Activated CD8-positive, alpha-beta T cell treated with anti-CD3 and anti-CD28 coated beads for 36 hours (primary cell): ENCODE measurements at places on chromosomes 5 and 9. TPM values are rescaled to one million over a fixed set of nuclear protein-coding genes. Genes with fewer than 3 reads are reported as not detected.

ADRA1B gene
- not detected for total RNA-seq

TMEM171 gene
- not detected for total RNA-seq

IRX1 gene
- total RNA-seq = not detected

MEF2C gene
- total RNA-seq = 0.27 TPM

GCNT4 gene
- total RNA-seq = 2.1 TPM

GLDC gene
- total RNA-seq = 1.3 TPM

CAMK4 gene
- total RNA-seq = 79.7 TPM

TNFAIP8 gene
- total RNA-seq = 141 TPM

IL3 gene
- total RNA-seq = 0.98 TPM

PDE6A gene
- total RNA-seq = not detected

PRPF4 gene
- total RNA-seq = 56.5 TPM

AHRR gene
- 26.3 TPM for total RNA-seq

LRRC19 gene
- total RNA-seq = not detected

ERAP2 gene
- 43.0 TPM for total RNA-seq

- DNase-seq = no peak
These were observed 49.0 kb downstream of the SGCD start for GRCh38 chr5:156375895-156376495.

DNA sequence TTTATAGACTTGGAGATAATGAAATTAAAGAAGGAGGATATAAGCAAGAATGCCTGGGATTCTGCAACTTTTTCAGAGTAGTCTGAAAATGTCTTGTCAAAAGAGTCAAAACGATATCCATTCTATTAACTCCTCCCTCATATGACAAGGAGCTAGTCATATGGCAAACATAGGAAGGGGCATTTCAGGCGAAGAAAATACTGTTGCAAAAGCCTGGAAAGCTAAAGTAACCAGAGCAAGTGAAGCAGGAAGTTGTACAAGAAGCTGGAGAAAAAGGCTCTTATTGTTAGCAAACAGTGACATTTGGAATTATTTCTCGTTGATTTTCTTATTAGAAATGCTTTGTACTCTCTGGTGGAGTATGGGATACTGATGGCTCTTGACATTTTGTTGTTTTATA, 94.0 kb upstream of the PTPRD start:
- DNase-seq = no peak

GRCh38 chr9:18324928-18325745, 148.8 kb upstream of the ADAMTSL1 start:
- no peak for DNase-seq

DNA sequence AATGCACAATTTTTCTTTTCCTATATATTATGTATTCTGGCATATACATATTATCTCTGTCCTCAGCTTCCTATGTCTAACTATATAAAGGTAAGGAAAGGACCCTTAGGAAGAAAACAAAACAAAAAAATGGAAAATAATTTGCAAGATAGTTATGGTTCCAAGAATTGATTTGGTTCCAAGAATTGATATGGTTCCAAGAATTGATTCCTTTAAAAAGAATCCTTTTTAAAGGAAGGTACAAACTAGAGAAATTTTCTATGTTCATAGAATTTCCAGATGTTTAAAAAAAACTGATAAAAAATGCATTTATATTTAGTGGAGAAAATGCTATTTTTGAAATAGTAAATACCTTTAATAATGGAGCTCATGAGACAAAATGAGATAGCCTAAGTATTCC, 12.1 kb downstream of the LYRM7 start:
- no peak for DNase-seq

DNA sequence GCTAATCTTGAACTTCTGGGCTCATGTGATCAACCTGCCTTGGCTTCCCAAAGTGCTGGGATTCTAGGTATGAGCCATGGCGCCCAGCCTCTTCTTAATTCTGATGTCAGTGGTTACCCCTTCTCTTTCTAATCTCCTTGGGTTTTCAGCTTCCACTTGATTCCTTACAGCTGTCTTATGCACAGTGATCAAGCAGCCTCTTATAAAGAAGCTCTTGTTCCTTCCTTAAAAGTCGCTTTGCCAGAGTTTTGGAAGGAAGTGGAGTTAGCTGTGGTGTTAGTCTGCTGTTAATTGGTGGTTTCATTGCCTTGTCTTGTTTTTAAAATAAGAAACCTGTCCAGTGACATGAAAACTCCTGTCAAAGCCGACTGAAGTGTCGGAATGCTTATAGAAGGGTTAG, 128.1 kb upstream of the CACNA1B start:
- DNase-seq = no peak

DNA sequence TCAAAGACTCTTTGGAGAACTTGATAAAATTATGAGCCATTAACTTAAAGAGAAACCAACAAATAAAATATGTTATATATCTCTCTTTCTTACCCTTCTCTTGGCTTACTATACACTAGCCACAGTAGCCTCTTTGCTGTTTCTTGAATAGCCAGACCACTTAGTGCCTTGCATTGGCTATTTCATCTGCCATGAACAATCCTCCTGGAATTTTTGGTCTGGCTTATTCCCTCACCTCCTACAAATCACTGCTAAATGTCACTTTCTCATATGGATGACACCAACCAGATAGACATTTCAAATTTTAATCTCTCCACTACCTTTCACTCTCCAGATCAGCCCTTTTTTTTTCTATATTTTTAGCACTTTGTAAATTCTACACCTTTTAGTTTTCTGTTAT, 1581.7 kb downstream of the EFNA5 start:
- no peak for DNase-seq

GRCh38 chr5:150511578-150512367, 3.8 kb downstream of the NDST1 start:
- DNase-seq = no peak

DNA sequence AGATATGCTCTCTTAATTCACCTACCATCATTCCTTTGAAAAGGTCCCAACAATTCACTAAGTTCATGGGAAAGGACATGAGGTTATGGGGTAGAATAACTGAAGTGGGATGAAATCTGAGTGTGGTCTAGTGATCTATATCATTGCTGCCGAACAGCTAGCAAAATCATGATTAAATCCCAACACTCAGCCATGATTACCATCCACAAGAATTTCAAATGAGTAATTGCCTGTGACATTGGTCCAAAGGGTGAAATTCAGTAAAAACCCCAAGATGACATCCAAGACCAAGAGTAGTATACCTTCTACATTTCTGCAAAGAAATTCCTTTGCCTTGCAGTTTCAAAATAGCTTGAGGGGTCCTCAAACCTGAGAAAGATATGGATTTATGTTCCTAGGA, 225.6 kb downstream of the SPOCK1 start:
- DNase-seq = no peak

DNA sequence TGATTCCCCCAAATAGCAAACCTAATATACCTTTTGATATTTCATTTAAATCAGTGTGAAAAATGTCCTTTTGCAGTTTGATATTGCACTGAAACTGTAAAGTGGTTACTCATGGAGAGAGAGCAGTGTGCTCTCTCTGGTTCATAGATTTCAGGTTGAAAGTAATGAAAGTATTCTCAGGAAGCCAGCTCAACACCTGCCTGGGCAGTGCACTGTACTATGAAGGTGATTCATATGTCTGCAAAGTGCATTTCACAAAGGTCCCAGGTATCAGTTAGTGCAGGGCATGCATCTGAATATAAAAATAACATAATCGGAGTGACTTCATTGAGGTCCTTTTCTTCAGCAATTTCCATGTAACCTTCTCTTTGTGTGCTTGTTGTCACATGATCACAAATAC, 274.3 kb downstream of the CDH18 start:
- no peak for DNase-seq

DNA sequence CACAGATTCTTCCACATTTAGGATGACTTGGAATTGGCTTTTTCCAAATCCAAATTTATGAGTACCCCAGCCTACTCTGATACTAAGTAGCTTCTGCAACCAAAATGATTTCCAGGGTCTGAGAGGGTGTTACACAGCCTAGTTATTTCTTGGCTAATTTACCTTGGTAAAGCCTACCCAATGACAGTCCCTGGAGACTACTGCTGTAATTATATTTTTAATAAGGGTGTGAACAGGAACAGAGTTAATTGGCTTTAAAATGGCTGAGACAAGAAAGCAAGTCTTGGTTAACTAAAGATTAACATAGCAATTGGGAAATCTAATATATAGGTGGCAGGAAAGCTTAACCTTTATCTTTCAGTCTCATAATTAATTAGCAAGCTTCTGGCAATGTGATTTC, 9.3 kb downstream of the PRLR start:
- DNase-seq = no peak

DNA sequence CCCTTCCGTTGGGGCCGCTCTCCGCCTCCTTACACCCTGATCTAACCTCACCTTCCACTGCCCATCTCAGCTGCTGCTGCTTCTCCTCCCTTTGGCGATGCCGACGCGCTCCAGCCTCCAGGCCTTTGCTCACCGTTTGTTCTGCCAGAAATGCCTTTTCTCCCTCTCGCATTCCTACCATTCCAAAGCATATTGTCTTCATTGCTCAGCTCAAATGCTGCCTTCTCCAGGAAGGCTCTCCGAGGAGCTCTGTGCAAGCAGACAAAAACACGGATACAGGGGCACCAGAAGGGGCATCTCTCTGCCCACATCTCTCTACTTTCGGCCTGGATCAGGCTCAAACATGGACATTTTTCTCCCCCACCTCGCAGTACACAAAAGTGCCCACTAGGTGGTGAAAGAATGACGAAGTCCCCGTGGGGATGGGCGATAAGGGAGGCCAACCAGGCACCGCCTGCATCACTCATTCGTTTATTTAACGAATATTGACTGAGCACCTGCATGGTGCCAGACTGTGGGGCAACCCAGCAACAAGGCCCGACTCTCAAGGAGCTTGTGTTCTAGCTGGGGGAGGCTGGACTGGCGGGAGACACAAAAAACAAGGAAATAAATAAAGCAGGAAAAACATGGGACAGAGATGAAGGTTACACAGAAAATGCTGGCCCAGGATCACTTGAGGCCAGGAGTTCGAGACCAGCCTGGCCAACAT, 7.3 kb upstream of the GRHPR start:
- peak; percentile 88 for DNase-seq

DNA sequence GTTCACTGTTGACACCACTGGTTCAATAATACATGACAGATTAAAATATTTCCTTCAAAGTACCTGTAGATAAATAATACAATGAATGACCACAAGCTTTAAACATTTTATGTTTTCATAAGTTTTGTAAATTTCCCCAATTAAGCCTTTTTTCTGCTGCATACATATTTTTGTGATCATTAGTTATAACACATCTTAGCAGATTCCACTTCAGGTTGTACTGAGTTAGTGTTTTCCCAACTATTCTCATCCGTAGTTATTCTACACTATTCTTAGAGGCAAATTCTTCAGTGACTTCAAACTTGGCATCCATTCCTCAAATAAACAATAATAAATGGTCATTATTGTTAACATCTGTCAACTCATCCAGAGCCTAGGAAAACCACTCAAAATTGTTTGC, 100.9 kb downstream of the NRG2 start:
- no peak for DNase-seq

DNA sequence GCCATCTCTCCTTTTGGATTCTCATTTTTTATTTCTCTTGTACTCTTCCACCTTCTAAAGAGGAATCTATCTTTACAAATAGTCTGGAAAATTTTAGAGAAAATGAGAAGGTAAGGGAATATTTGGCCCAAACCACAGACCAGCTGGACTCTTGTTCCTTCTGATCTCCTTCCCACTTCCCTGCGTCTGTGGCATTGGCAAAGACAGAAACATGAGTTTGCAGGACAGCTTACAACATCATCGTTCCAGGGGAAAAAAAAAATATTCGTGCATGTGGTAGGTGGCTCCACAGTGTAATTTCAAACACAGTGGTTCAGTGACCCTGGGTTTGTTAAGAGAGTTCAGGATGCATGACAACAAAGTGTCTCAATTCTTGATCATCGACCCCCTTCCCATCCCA, 755.0 kb downstream of the DNAH5 start:
- no peak for DNase-seq

GRCh38 chr5:67248703-67249589, 52.3 kb upstream of the CD180 start:
- DNase-seq = no peak

DNA sequence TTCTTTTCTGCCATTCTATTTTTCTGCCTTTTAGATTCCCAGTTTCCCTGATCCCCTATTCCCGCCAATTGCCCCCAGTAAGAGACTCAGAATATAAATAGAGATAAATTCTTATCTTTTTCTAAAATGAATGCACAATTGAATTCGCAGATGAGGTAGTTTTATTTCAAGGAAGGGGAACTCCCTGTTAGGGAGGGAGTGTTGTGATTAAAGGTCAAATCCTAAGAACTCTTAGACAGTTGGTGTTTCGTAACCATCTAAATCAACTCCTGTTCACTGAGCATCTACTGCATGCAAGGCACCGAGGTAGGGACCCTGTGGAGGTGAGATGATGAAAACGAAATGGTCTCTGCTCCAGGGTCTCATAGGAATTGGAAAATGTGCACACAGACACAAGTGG, 7.7 kb upstream of the MAP3K1 start:
- no peak for DNase-seq

- no peak for DNase-seq
These were observed 68.0 kb downstream of the RIC1 start for GRCh38 chr9:5696884-5697283.

DNA sequence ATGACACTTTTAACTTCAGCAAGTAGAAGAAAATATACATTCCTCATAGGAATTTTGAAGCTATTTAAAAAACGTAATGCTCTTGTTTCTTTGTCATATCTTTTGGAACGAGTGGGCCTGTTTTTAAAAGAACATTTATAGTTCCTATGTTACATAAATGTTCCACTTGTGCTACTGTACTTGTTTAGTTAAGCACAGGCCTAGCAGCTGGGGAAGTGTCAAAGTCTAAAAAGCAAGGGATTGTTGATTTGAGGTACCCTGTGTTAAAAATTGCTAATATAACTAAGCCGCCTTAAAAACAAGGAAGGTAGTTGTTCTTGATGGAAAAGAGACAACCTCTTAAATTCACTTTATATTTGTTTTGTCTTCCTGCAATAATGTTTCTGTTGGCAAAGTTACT, 27.2 kb upstream of the ELL2 start:
- DNase-seq = no peak

DNA sequence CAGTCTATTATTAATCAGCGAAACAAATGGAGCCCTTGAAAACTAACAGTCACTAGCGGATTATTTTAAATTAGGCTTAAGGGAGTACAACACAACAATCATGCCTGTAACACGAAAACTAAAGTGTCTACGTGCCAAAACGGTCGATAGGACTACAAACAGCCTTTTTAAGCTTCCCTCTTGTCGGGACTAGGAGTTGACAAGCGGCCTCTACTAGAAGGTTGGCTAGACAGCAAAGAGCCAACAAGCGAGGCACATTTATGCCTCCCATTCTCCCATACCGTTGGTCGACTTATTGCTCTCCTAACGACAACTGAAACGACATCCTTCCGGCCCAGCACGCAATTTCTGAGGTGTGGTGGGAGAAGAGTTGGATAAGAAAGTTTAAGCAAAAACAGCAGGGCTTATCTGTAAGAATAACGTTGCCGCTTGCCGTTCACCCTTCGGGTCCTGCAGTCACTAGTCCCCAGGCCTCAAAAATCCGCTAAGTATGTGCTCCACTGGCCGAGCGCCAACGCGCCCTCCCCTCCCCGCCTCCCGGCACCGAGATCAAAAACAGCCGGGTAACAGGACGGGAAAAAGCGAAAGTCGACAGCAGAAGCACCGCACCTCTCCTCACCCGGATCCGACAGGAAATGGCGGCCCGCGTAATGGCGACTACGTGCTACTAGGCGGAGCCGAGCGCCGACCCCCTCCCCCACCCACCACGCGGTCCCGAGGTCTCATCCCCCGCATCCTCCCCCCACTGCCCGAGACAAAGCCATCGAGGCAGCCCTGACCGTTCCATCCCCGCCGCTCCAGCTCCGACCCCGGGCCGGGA, 813 bp downstream of the HNRNPK start:
- DNase-seq = peak; percentile 92
